ENCODE measurements at places on chromosomes 11 and 22.
A peak's percentile ranks its signal among the peaks of the same experiment; 100 is the strongest.

GRCh38 chr11:11291041-11292015 is 61.7 kb downstream of the CSNK2A3 start:
- no peak for DNase-seq

DNA sequence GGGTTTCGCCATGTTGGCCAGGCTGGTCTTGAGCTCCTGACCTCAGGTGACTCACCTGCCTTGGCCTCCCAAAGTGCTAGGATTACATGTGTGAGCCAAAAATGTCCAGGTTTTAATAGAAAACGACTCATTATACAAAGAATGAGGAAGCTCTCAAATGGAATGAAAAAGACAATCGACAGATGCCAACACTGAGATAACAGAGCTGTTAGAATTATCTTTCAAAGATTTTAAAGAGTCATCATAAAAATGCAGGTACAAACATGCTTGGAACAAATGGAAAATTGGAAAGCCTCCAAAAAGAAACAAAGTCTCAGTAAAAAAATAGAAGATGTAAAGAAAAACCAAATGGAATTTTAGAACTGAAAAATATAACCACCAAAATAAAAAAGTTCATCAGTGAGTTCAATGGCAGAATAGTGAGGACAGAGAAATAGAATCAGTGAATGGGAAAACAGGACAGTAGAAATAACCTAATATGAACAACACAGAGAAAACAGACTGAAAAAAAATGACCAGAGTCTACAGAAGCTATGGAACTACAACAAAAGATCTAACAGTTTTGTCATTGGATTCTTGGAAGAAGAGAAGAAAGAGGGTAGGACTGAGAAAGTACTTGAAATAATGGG is 10.9 kb downstream of the GAB2 start:
- DNase-seq = no peak

GRCh38 chr11:117796872-117797529 is at the start of gene DSCAML1:
Gene DSCAML1, minus strand, starts transcription at chr11:117797216. Its CDS starts 137 bp downstream, at chr11:117797079.
- peak; percentile 55 for DNase-seq

DNA sequence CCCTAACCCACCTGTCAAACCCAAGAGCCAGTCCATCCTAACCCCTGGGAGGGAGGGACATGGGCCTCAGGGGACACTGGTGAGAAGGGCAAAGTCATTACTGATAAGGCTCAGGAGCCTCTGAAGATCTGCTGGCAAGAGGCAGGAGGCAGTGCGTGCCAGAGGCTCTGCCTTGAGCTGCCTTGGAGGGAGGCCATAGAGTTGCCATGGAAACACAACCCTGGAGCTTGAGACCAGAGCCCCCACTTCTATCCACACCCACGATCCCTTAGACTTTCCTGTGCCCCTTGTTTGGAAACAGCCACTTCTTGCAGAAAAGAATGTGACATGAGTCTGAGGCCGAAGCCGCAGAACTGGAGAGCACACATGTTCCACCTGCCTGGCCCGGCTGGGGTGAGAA is 89.7 kb upstream of the CSNK2A3 start:
- no peak for DNase-seq

DNA sequence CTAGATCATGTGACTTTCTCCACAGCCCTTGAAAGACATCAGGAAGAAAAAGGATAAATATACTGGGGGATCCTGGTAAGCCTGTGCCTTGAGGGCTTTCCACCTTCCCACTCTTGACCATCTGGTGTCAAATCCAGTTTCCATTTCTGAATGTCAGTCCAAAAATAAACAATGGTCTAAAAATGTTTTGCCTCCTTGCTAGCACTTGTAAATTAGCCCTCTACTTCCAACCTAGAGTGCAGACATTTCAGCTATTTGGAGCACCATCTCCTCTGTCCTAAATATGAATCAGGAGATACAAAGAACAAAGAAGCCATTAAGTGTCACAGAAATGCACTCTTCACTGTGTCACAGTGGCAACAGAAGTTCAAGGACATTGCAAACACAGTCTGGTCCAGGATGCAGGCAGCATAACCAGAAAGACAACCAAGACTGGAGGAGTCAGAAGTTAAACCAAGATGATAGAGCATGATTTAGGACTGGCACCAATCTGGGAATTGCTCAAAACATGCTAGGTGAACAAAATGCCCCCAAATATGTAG is 88.1 kb downstream of the CCDC34 start:
- DNase-seq = no peak

- no peak for DNase-seq
Observed at GRCh38 chr11:7586376-7586775, 72.6 kb downstream of the PPFIBP2 start.

DNA sequence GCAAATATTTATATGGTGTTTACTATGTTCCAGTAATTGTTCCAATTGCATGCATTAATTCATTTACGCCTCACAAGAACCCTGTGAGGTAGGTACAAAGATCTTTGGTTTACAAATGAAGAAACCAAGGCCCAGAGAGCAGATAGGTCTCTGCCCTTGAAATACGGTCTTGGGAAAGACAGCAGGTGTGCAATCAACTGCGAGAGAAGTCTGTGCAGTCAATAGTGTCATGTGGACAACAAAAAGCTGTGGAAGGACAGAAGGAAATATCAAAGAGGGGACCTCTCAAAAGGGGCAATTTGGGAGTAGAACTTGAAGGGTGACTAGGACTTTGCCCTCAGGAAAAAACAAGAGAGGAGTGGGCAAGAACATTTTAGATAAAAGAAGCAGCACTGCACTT is 8.9 kb downstream of the CNTF start:
- DNase-seq = no peak

DNA sequence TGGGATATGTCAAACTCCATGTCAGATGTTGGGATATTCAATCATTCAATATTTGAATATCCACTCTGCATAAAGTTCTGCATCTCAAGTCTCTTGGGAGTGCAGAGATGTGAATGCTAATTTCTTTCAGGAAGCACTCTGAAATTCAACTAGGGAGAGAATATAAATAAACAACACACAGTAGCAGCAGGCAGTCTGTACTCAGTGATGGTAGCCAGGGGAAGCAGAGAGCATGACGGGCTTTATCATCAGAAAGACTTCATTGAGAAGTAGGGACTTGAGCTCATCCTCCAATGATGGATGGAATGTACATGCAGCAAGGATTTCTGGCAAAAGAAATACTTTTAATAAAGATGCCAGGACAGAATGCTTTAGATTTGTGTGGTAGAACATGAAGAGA is 9.8 kb upstream of the TEAD1 start:
- DNase-seq = no peak

DNA sequence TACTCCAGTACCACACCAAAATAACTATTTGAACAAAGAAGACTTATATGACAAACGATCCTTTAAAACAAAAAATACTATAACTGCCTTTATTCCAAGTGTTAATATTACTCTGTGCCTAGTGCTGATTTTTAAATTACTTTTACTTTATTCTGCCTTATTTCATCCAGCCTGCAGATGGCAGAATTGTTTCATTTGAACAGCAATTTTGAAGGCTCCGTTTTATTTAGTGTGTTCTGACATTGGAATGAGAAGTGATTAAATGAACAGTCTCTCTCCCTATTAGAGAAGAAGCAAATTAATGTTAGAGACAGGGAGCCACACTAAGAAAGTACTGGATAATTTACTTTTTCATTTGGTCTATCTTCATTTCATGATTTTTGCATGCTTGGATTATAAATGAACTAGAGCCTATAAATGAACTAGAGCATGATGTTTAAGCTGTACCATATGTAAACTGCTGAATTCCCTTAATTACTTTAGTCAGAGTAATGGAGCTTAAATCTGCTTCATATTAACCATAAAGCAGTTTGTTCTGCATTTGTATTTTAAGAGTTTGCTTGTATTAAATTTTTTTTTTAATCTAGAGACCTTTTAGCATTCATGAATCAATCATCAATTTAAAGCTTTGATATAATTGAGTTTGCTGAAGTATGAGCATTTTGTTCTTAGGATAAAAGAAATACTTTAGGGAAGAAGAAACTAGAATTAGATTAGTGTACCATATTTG is 9.8 kb downstream of the PDHX start:
- DNase-seq = no peak

DNA sequence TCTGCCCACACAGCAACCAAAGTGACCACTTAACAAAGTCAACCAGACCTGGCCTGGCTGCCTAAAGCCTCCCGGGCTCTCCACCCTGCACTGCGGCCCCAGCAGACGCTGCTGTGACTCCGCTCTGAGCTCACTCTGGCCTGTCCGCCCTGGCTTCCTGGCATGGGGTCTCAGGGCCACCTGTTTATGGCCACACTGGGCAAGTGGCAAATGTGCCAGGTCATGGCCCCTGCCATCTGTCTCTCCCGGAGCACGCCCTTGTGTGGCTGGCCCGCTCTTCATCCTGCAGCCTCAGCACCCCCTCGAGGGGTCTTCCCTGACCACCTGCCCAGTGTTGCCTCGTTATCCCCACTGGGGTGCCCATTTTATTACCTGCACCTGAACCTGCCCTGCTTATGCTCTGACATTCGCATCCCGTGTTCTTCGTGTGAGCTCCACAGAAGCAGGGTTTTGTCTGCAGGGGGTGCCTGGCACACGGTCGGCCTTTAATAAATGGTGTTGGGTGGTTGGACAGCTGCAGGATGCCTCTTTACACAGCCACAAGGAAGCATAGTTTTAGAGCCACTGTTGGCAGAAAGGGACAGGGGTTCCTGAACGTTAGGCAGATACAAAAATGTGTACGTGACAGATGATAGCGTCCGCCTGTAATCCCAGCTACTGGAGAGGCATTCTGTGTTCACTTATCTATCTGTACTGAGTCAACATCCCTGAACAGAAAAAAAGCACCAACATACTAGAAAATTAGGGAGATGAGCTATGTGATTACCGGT is 785.6 kb downstream of the TBC1D22A start:
- no peak for DNase-seq

- DNase-seq = no peak
Observed at GRCh38 chr11:101010899-101011298, 118.7 kb downstream of the PGR start.

- peak; percentile 72 for DNase-seq
Observed at GRCh38 chr11:10005955-10006525, 288.0 kb downstream of the SBF2 start.

DNA sequence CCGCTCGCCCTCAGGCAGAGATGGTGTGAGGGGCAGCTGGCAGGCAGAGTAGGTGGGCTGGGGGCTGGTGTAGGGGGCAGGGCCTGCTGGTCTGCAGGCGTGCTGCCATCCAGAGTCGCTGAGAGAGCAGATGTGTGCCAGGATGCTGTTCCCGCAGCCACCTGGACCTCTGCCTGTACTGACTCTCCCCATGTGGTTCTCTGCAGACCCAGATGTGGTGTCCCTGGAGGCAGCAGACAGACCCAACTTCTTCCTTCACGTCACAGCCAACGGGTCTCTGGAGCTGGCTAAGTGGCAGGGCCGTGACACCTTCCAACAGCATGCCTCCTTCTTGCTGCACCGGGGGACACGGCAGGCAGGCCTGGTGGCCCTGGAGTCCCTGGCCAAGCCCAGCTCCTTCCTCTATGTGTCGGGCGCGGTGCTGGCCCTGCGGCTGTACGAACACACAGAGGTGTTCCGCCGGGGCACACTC is 58.6 kb downstream of the OTOG start:
- DNase-seq = no peak

- DNase-seq = no peak
Observed at GRCh38 chr22:44210722-44211121, 30.0 kb downstream of the PARVG start.

DNA sequence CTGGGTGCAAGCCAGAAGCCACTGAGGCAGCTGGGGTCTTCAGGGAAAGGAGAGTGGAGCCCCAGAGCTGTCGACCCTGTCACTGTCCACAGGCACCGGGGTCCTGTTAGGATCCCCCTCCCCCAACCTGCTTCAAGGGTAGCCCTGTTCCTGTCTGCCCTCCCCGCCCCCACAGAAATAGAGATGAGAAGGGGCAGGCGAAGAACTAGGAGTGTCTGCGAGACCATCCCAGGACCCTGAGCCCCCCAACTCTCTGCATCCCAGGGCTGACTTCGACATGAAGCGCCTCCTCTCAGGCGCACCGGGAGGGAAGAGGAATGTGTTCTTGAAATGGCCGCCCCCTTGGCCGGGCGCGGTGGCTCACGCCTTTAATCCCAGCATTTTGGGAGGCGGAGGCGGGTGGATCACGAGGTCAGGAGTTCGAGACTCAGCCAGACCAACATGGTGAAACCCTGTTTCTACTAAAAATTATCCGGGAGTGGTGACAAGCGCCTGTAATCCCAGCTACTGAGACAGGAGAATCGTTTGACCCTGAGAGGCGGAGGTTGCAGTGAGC is 607 bp upstream of the ZNF70 start:
- peak; percentile 35 for DNase-seq

DNA sequence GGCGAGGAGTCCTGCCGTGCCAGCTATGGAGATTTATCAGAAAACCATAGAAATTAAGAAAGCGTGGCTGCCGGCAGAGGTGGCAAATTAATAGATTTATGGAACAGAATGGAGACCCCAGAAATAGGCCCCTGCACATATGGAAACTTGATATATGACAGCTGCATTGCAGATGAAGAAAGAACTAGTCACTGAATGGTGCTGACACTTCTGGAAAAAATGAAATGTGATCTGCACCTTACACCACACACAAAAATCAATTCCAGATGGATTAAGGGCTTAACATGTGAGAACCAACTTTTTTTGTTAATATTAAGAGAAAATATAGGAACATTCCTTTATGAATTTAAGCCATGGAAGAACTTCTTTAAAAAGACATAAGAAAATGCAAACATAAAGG is 40.3 kb upstream of the TSKU start:
- DNase-seq = no peak

DNA sequence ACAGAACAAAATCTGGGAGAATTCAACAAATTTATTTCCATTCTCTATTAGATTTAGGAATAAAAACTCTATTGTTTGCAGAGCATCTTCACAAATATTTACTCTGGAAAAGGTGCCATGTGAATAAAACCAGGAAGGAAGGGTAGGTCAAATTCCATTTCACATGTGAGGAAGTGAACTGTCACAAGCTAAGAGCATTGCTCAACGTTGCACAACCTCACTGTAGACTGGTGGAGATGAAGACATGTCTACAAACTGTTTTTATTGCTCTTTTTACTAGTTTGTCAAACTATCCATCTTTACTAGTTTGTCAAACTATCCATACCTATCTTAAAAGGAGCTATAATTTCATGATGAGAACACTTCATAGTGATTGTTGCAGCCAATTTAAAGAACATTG is 236.4 kb downstream of the CNTN5 start:
- DNase-seq = no peak

DNA sequence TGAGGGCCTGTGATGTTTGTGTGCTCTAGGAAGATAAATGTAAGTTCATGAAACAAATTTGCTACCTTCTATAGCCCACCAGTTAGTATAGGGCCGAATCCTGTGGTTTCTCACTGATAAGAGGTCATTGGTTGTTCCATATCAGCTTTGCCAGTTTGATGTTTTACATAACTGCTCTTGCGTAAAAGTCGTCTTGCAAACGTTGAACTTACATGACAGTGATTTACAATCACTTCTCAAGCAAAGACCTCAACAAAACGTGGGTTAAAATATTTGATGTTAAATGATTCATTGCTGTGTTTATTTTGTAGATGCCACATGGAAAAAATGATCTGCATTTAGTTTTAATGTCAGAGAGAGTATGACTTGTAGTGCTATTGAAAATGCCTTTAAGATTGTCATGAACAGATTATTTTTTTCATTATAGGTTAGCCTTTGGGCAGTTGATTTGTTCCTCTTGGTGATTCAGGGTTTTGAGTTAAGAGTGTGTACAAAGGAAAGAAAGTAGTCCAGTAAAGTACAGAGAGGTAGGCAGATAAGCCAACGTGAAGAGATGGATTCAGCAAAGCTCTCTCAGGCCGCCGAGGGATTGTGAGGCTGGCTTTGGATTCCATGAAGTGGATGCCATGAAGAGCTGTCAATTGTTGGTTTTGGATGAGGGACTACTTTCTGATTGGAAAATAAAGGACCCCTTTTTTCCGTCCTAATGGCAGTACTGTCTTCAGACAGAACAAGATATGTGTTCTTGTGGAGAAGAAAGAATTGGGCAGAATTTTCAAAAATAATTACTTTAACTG is 2.6 kb downstream of the EWSR1 start:
- no peak for DNase-seq

Data from WERI-Rb-1 (cell line).